Prostate gland (tissue), 2 donors: ENCODE measurements at places on chromosomes 6 and 20. TPM values are rescaled to one million over a fixed set of nuclear protein-coding genes. Genes with fewer than 3 reads are reported as not detected.

Gene OXT
- not detected for total RNA-seq

Gene SMIM26
- 169 TPM for total RNA-seq

Gene C6orf132
- 45.9 TPM for total RNA-seq

GRCh38 chr6:167898673-167899311 is 72.1 kb downstream of the AFDN start:
- no peaks in the 10 kb centered on the region for H3K36me3 ChIP-seq
- no peak for DNase-seq
- no peak overlapping the region for H3K4me3 ChIP-seq

DNA sequence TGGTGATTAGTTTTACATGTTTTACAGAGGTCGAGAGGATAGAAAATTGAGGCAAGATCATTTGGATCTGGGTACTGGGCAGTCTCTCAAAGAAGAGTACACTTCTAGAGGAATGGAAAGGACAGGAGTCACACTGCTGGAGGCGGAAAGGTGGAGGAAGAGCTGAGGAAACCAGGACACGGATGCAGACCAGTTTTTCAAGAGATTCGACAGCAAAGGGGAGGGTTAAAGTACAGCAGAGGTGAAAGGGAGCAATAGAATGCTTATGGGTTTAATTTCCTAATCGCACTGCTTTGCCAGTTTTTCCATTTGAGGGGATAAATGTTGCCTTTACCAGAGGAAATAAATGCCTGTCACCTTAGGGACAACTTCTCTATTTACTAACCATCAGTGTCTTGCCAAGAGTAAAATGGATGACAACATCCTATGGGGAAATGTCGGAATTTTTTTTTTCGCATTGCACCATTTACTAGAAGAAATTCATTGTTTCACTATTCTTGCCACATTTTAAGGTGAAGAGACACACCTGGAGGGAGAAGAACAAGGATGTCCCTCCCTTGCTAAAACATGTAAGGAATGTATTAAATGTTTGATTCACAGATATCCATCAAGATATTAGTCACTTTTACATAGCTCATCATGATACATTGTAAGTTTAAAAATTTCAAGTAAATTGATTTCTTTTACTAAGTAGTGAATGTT is 226.6 kb downstream of the COL12A1 start:
- DNase-seq: no peak
- H3K27me3 ChIP-seq: no peaks in the 10 kb centered on the region
- H3K4me1 ChIP-seq: no peaks in the 10 kb centered on the region
- no peaks in the 10 kb centered on the region for H3K36me3 ChIP-seq

DNA sequence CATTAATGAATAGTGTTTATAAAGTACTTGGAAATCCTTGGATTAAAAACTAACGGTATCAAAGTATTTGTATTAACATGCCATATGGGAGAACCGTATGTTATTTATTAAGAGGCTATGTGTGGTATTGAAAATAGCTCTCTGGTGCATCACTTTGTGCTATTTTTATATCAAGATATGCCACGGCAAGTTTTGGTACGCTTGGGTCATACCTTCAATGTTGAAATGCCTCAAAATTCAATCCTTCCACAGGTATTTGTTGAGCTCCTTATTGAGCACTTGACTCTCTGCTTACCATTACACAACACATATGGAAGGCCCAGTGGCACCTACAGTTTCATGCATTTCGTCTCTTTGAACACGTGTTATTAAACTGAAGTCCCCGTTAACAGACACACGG is 647.9 kb downstream of the KIF16B start:
- H3K27ac ChIP-seq: no peak overlapping the region
- no peaks in the 10 kb centered on the region for H3K4me1 ChIP-seq
- no peak for DNase-seq
- no peaks in the 10 kb centered on the region for H3K36me3 ChIP-seq
- H3K4me3 ChIP-seq: no peak overlapping the region

DNA sequence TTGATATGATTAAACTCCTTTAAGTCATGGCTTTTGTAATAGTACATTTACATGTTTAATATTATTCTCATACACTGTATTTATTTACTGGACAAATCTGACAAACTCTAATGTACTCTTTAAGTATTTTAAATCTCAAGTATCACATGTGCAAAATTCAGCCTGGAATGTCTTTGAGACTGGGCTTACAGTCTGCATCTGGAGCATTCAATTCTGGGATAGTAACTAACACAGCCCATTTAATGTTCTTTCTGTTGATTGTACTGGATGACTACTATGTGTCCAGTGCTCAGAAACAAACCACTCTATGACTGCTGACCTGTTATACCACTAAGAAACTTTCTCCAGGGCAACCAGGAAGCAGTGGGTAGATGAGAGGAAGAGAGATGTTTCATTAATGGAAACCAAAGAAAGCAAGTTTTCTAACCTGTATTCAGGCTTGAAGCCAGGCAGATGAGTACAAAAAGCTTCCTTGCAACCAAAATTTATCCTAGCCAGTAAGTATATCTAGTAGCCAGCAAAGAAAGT is 26.8 kb downstream of the FBXL4 start:
- H3K27me3 ChIP-seq: no peaks in the 10 kb centered on the region
- no peak overlapping the region for H3K4me3 ChIP-seq
- H3K27ac ChIP-seq: no peak overlapping the region

DNA sequence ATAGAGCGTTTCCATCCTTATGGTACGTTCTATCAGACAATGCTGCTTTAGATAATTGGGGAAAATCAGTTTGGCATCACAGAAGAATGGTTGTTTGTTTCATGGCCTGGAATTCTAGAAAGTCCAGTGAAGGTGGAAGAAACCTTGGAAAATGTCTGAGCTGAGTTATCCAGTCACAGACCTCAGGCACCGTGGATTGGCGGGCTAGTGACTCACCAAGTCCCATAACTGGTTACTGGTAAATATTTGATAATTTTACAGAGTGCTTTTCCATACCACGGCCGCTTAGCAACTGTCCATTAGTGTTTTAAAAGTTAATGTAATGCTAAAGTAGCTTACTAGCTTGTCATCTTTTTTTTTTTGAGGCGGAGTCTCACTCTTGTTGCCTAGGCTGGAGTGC is 99.4 kb downstream of the SLC35B3 start:
- H3K27me3 ChIP-seq: no peaks in the 10 kb centered on the region
- H3K27ac ChIP-seq: no peak overlapping the region
- no peak overlapping the region for H3K4me3 ChIP-seq
- no peak for DNase-seq
- H3K4me1 ChIP-seq: no peaks in the 10 kb centered on the region

DNA sequence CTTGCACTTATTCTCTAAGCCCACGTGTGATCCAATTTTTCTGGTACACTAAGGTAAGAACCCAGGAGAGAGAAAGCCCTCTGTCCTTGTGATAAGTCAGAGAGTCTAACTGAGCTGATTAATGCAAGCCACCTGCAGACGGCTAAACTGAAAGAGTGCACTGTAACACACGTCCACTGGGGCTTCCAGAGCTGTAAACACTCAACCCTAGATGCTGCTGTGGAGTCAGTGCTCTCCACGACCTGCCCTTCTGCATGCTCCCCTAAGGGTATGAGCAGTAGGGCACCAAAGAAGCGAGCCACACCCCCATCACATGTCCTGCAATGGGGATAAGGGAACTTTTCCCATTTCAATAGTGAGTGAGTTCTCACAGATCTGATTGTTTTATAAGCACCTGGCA is 55.7 kb downstream of the TXLNB start:
- H3K36me3 ChIP-seq: no peaks in the 10 kb centered on the region
- no peaks in the 10 kb centered on the region for H3K27me3 ChIP-seq
- H3K4me1 ChIP-seq: no peaks in the 10 kb centered on the region
- no peak overlapping the region for H3K4me3 ChIP-seq
- DNase-seq: no peak

DNA sequence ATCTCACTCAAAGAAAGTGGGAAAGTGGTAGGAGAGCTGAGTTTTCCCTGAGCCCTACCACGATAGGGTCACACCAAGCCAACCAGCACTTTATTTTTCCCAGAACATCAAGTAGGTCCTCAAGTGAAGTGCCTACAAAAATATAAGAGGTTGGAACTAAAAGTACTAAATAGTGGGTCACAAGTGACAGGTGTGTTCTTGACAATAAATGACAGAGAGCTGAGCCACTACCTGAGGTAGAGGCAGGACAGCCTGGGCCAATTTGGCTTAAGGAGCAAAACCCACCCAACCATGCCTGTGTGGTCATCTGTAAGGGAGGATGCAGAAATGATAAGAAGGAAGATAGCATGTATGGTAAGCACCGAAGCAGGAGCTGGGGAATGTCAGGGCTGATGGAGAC is 154.8 kb upstream of the SSTR4 start:
- DNase-seq: no peak
- H3K36me3 ChIP-seq: no peaks in the 10 kb centered on the region
- no peak overlapping the region for H3K27ac ChIP-seq
- no peak overlapping the region for H3K4me3 ChIP-seq
- H3K27me3 ChIP-seq: peaks cover 2% of the 10 kb centered on the region

DNA sequence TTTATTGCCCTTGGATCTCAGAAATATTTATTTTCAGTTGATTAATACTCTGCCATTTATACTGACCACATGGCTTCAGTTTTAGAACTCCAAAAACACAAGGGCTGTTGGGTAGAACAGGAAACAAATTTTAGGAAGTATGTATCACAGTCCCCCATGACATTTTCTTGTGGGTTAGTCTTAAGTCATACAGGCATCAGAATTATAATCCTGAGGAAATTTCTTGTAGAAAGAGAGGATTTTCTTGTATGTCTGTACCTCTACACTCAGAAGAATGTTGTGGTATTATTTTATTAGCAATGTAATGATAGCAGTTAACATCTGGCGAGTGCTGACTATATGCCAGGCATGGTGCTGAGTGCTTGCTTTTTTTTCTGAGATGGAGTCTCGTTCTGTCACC is 302.9 kb downstream of the CLIC5 start:
- no peaks in the 10 kb centered on the region for H3K36me3 ChIP-seq
- H3K4me1 ChIP-seq: no peaks in the 10 kb centered on the region
- no peak for DNase-seq
- H3K27me3 ChIP-seq: no peaks in the 10 kb centered on the region

DNA sequence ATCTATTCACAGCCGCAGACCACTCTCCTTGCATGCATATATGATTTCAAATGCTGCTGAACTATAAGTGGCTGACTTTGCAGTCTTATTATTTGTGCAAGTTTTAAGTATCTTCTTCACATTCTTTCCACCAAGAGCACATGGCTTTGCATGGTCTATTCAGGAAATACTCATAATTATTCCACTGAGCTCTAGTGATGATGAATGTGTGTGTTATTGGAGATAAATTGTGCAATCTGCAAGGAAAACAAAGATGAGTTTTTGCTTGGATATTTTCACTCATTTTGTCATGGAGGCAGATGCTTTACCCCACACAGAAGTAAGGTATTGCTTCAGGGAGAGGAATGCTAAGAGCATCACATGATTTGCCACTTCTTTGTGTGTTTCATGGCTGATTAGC is 764.6 kb downstream of the TBC1D32 start:
- no peak overlapping the region for H3K4me3 ChIP-seq
- DNase-seq: no peak
- no peak overlapping the region for H3K27ac ChIP-seq
- no peaks in the 10 kb centered on the region for H3K36me3 ChIP-seq
- H3K27me3 ChIP-seq: no peaks in the 10 kb centered on the region
- H3K4me1 ChIP-seq: no peaks in the 10 kb centered on the region
